ENCODE measurements at places on chromosomes 1 and 21.

- DNase-seq, result no peak
Observed at GRCh38 chr1:174134003-174134659, 25.2 kb upstream of the RABGAP1L start.

GRCh38 chr1:28776341-28776740 is 35.6 kb upstream of the OPRD1 start:
- DNase-seq, result no peak

- DNase-seq, result no peak
Observed at GRCh38 chr1:70675737-70676156, 264.7 kb downstream of the CTH start.

- DNase-seq, result no peak
Observed at GRCh38 chr1:231073331-231073730, 33.3 kb upstream of the FAM89A start.

Measured in right renal cortex interstitium (tissue), 3 donors.